NCI-H524 (cell line): ENCODE measurements at places on chromosomes 6 and 20.

GRCh38 chr6:114712129-114712662 lies 369.4 kb upstream of the HS3ST5 start:
- no peak for DNase-seq

- no peak for DNase-seq
These were observed 46.4 kb downstream of the TAF4 start for GRCh38 chr20:62019144-62019805.

DNA sequence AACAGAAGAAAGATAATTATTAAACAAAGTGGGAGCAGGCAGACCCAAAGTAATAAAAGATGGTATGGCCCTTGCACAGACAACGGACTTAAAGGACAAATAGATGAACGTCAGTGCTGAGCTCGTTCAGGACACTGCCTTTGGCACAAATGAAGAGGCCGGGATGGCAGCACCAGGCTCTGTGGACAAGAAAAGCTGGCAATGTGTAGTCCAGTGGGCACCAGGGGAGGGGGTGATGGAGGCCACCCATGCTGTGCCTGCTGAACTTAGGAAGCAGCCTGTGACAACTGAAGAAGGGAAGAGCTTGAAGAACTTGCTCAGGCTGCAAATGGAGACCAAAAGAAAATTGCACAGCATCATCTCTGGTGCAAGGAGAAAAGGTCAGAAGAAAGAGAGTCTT lies 131.0 kb downstream of the ANKRD60 start:
- no peak for DNase-seq

- peak; percentile 55 for DNase-seq
These were observed at the start of gene RNF217 for GRCh38 chr6:124961777-124962638. RNF217 (plus strand) TSS chr6:124962437; CDS start chr6:124962545, 108 bp downstream.

DNA sequence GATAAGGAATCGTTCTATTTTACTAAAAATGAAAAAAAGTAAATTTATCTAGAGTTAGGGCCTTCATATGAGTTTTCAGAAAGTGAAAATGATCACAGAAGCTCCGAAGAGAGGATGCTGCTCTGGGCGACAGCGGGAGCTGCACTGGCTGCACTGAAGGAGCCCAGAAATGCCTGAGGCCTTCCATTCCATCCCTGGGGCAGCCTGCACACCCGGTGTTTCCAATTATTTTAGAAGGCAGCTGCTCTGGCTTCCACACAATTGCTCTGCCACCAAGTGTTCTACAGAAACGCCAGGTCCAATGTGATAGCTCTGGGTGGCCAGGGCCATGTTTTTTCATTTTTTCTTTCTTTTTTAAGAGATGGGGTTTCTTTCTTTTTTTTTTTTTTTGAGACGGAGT lies 3.6 kb downstream of the DTNBP1 start:
- DNase-seq = no peak

GRCh38 chr6:131295081-131295480 lies 159.8 kb downstream of the AKAP7 start:
- DNase-seq = no peak

- peak; percentile 33 for DNase-seq
These were observed 32.0 kb downstream of the POM121L2 start for GRCh38 chr6:27280064-27280539.

- no peak for DNase-seq
These were observed 62.0 kb downstream of the EFCAB8 start for GRCh38 chr20:32920530-32921298.

DNA sequence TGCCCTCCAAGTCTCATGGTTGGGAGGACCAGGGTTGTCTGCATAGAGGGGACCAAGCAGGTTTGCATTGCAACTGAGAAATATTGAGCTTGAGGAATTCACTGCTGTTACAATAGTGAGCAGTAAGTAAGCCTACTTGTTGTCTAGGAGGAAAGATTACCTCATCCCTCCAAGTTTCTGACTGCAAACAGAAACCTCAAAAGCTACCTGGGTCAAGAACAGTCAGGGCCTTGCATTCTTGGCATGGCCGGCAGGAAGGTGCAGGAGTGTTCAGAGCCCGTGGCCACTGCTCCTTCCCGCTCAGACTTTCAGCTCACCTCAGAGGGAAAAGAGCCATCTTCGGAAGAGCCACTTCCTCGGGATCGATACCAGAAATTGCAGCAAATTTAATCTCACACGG lies 46.0 kb upstream of the DOK5 start:
- DNase-seq = no peak

DNA sequence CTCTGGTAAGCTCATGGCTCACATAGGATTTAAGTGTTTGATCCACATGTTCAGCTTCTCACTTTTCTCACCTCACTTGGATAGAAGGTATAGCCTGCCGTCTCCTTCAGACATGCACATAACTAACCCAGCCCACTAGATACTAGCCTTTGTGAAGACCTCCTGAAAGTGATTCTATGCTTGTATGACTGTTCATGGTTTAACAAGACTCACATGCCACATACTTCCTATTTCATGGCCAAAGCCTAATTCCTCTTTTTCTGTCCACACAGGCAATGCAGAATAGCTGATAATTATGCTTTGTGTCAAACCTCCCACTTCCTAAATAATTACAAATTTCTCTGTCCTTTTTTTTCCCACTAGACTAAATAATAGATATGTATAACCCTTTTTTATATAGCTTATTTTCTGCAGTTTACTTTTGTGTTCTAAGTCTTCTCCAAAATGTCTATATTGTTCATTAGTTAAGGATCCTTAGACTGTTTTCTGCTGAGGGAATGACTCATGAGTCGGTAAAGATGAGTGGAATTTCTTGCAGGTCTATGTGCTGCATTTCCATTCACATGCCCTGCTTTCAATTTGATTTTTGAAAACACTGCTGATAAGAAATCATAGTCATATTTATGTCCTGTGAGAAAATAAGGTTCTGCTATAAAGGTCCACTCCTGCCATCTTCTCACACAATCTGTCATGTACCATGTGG lies 43.0 kb downstream of the HDDC2 start:
- no peak for DNase-seq

GRCh38 chr6:150799276-150799805 lies 66.2 kb upstream of the MTHFD1L start:
- DNase-seq = no peak

DNA sequence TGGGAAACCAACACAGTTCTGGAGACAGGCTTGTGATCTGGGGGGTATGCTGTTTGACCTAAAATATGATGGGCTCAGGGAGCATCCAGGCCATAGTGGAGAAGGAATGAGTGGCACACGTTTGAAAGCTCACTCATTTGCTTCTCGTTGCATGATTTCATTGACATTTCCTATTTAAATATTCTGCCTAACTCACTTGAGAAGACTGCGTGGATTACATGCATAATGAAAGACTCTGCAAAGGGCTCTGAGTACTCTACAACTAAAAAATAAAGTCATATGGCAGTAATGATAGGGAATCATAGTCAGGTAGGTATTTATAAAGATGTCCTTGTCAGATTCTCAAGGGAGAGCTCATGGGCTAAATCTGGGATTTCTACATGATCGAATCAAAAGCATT lies 117.9 kb downstream of the LAMP5 start:
- DNase-seq = no peak

GRCh38 chr20:58649288-58650180 lies 1.5 kb upstream of the STX16 start:
- DNase-seq = no peak

DNA sequence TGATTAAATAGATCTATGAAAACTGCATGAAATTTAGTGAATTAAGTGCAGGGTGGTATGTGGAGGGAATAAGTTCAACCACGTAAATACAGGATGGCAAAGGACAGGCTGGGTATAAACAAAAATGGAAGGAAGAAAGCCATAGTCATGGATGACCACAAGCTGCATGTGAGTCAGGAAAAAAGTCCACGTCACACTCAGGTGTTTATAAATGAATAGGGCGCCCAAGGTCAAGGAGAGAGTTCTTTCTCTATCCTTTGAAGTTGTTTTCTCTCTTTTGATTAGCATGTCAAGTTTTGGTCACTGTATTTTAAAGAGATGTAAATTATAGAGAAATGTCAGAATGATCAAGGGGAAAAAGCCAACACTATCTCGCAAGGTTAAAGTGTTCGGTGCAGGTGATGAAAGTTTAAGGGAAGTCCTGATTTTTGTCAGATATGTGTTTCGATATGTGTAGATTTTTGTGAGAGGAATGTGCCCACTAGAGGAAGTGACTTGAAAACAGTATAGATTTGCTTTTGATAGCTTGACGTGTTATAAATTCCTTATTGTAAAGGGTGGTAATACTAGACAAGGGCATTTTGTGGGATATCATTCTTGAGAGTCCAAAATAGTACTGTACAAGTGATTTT lies 58.7 kb downstream of the MAP3K4 start:
- no peak for DNase-seq

DNA sequence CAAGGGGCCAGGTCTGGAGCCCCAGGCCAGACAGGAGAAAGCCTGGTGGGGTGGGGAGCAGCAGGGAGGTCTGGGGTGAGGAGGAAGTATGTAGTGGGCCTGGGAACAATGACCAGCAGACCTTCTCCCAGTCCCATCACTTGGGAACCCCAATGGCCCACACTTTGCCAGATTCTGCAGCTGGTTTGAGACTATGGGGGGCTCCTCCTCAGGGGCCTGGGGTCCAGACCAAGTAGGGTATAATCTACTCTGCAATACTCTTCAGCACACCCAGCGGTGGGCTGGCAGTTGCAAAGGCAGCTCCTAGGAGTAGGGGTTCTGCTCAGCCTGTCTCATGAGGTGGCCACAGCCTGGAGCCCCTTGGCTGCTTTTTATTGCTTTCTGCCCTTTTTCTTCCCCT lies 52.8 kb downstream of the NPEPL1 start:
- DNase-seq = no peak
